Naive thymus-derived CD4-positive, alpha-beta T cell (primary cell): ENCODE measurements at places on chromosomes 6 and 20. TPM values are rescaled to one million over a fixed set of nuclear protein-coding genes. Genes with fewer than 3 reads are reported as not detected.

AKAP12 gene
- not detected for polyA plus RNA-seq

DOK5 gene
- not detected for polyA plus RNA-seq

TCF21 gene
- not detected for polyA plus RNA-seq

OTOR gene
- not detected for polyA plus RNA-seq

TOMM6 gene
- polyA plus RNA-seq = 449 TPM

PTPRK gene
- 2.3 TPM for polyA plus RNA-seq

ADAT2 gene
- polyA plus RNA-seq = 2.7 TPM

TMC2 gene
- polyA plus RNA-seq = not detected

- H3K4me1 ChIP-seq = peaks cover 20% of the 10 kb centered on the region
- peaks cover 61% of the 10 kb centered on the region for H3K36me3 ChIP-seq
- no peak overlapping the region for H3K4me3 ChIP-seq
- peak overlapping the region; percentile 96 for H3K27ac ChIP-seq
Measured at GRCh38 chr6:33198159-33198852, 2.2 kb downstream of the RXRB start.

DNA sequence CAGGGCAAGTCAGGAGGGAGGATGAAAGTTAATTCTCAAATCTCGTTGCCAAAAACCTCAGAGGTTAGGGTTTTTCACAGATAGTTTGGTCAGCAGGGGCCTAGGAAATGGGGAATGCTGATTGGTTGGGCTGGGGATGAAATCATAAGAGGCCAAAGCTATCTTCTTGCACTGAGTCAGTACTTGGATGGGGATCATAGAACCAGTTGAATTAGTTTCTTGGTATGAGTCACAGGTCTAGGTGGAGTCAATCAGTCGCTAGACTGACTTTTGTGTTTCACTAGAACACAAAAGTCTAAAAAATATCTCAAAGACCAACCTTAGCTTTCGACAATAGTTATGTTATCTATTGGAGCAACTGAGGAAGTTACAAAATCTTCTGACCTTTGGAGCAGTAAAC, 368.5 kb downstream of the TBC1D32 start:
- no peaks in the 10 kb centered on the region for H3K36me3 ChIP-seq
- H3K4me3 ChIP-seq = no peak overlapping the region
- H3K27ac ChIP-seq = no peak overlapping the region
- no peak for DNase-seq

GRCh38 chr6:150491131-150491810, 108.4 kb upstream of the PLEKHG1 start:
- no peak for DNase-seq
- no peak overlapping the region for H3K4me3 ChIP-seq
- no peaks in the 10 kb centered on the region for H3K36me3 ChIP-seq
- H3K27ac ChIP-seq = no peak overlapping the region
- H3K27me3 ChIP-seq = no peaks in the 10 kb centered on the region

GRCh38 chr6:7140631-7141378, 33.0 kb downstream of the RREB1 start:
- DNase-seq = peak; percentile 84
- H3K4me3 ChIP-seq = peak overlapping the region; percentile 73
- H3K36me3 ChIP-seq = no peaks in the 10 kb centered on the region
- peaks cover 51% of the 10 kb centered on the region for H3K4me1 ChIP-seq
- peak overlapping the region; percentile 91 for H3K27ac ChIP-seq
- no peaks in the 10 kb centered on the region for H3K27me3 ChIP-seq

GRCh38 chr6:35280903-35281302, 16.7 kb upstream of the DEF6 start:
- H3K36me3 ChIP-seq = peaks cover 12% of the 10 kb centered on the region
- DNase-seq = no peak
- no peaks in the 10 kb centered on the region for H3K27me3 ChIP-seq
- H3K4me1 ChIP-seq = no peaks in the 10 kb centered on the region
- no peak overlapping the region for H3K27ac ChIP-seq
- H3K4me3 ChIP-seq = no peak overlapping the region

DNA sequence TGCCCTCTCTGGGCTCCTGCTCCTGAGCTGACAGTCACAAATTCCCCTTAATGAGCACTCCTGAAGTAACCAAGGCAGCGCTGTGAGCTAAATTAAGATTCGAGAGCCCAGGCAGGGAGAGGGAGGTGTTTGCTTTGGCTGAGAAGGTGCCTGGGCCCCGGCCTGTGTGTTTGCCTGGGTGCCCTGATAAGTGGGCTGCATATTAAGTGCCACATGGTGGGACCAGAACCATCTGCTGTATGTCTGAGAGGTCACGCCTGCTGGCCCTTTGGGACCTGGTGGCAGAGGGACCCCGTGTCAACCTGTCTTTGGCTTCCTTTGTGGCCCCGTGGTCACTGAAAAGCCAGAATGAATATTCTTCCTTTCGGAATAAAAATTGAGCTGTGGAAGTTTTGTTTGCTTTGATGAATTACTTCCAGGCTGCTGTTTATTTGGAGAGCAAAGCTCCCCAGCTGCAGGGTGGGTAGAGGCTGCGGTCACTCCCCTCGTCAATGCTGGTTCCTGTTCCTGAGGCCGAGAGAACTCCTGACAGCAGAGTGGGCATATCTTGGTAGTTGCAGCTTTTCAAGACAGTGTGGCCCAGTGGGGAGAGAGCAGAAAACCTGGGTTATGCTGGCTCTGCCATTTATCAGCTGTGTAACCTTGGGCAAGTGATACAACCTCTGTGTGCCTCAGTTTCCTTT, 17.5 kb upstream of the KCNK16 start:
- no peaks in the 10 kb centered on the region for H3K27me3 ChIP-seq
- no peak for DNase-seq
- H3K27ac ChIP-seq = no peak overlapping the region
- no peaks in the 10 kb centered on the region for H3K4me1 ChIP-seq
- no peaks in the 10 kb centered on the region for H3K36me3 ChIP-seq
- H3K4me3 ChIP-seq = no peak overlapping the region

GRCh38 chr6:130147111-130147510, 75.6 kb downstream of the SAMD3 start:
- H3K36me3 ChIP-seq = peaks cover 25% of the 10 kb centered on the region
- no peak overlapping the region for H3K27ac ChIP-seq
- no peaks in the 10 kb centered on the region for H3K4me1 ChIP-seq
- no peaks in the 10 kb centered on the region for H3K27me3 ChIP-seq

- H3K4me3 ChIP-seq = no peak overlapping the region
- H3K27me3 ChIP-seq = no peaks in the 10 kb centered on the region
- no peak overlapping the region for H3K27ac ChIP-seq
Measured at GRCh38 chr6:79377047-79377446, 142.6 kb upstream of the HMGN3 start.

GRCh38 chr6:11536795-11537194, 754 bp upstream of the TMEM170B start:
- H3K27ac ChIP-seq = peak overlapping the region; percentile 76
- H3K4me3 ChIP-seq = peak overlapping the region; percentile 62
- H3K4me1 ChIP-seq = peaks cover 5% of the 10 kb centered on the region
- H3K27me3 ChIP-seq = no peaks in the 10 kb centered on the region
- no peak for DNase-seq

DNA sequence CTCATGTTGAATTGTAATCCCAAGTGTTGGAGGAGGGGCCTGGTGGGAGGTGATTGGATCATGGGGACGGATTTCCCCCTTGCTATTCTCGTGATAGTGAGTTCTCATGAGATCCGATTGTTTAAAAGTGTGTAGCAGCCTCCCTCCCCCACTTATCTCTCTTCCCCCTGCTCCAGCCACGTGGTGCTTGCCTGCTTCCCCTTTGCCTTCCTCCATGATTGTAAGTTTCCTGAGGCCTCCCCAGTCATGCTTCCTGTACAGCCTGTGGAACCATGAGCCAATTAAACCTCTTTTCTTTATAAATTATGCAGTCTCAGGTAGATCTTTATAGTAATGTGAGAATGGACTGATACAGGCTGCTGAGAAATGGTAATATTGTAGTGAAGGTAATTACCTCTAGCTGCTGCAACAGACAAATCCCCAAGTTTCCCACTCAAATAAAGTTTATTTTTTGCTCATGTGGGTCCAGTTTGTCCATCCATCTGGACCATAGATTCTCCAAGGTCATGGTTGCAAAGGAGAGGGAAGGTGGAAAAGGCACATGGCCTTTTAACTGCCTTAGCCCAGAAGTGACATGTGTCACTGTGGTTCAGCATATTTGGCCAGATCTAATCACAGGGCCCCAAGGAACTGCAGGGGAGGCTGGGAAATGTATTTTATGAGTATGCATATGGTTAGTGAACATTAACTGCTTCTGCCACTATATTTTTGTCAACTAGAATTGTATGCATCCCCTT, 89.2 kb downstream of the TRMT11 start:
- no peaks in the 10 kb centered on the region for H3K36me3 ChIP-seq
- H3K4me3 ChIP-seq = no peak overlapping the region
- no peaks in the 10 kb centered on the region for H3K4me1 ChIP-seq
- no peak overlapping the region for H3K27ac ChIP-seq
